ENCODE measurements at places on chromosomes 1 and 21.

- DNase-seq = no peak
These were observed 99.7 kb downstream of the RIPK4 start for GRCh38 chr21:41667136-41667535.

DNA sequence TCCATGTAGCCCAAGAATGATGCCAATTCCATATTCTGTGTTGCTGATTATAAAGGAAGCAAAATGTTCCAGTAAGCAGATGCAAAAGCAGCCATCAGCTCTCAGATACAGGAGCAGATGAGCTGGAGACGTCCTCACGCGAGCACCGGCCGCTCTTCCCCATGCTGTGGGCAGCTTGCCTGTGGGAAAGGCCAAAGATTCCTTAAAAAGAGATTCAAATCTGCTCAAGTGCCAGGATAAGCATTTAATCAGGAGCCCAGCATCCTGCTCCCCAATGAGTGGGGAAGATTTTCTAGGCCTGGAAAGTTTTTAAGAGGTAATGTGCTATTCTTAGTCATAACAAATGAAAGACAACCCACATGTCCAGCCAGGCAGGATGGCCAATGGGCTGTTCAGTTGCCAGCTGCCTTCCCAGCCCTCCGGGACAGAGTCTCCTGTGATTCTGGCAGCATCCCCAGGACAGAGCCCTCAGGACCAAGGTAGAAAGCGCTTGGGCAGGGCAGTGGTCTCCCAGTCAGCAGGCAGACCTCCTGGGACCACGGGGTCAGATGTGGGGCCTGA lies 108.2 kb upstream of the TMPRSS2 start:
- no peak for DNase-seq

DNA sequence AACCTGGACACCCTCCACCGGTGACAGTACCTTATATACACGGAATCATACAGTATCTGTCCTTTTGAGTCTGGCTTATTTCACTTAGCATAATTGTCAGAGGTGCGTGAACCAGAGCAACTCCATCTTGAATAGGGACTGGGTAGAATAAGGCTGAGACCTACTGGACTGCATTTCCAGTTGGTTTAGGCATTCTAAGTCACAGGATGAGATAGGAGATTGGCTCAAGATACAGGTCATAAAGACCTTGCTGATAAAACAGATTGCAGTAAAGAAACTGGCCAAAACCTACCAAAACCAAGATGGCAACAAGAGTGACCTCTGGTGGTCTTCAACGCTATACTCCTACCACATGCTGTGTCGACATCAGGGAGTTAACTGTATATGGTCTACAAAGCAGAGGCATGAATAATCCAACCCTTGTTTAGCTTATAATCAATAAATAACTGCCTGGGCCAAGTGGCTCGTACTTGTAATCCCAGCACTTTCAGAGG lies 1.4 kb upstream of the FDPS start:
- DNase-seq = no peak

DNA sequence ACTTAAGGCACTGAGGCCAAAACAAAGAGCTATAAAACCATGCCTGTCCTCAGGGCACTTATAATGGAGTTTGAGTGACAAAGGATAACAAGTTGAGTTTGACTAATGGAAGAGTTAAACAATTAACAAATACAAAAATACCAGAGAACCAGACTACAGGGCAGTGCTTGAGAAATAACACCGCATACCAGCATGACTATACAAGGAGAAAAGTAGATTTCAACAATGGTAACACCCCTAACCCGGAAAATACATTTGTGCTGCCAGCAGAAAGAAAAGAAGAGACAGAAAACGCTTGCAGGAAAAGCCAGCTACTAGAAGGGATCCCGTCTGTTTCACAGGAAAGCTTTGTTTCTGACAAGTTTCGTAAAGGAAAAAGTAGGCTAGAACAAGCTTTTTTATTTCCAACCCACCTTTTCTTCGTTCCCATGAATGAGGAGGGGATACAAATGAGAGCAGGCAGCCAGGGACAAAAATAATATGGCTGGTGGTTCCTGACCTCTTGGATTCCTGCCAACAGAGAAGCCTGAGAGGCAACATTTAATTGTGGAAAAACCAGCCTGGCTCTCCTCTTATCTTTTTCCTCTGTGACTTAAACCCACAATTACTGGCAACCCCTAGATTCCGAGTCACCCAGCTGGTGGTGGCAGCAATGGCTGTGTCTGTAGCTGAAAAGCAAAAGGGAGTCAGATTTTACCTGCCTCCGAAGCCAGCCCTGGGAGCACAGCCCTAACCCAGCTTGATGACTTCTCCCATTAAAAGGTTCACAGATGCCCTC lies 56.5 kb downstream of the WLS start:
- peak; percentile 68 for DNase-seq

DNA sequence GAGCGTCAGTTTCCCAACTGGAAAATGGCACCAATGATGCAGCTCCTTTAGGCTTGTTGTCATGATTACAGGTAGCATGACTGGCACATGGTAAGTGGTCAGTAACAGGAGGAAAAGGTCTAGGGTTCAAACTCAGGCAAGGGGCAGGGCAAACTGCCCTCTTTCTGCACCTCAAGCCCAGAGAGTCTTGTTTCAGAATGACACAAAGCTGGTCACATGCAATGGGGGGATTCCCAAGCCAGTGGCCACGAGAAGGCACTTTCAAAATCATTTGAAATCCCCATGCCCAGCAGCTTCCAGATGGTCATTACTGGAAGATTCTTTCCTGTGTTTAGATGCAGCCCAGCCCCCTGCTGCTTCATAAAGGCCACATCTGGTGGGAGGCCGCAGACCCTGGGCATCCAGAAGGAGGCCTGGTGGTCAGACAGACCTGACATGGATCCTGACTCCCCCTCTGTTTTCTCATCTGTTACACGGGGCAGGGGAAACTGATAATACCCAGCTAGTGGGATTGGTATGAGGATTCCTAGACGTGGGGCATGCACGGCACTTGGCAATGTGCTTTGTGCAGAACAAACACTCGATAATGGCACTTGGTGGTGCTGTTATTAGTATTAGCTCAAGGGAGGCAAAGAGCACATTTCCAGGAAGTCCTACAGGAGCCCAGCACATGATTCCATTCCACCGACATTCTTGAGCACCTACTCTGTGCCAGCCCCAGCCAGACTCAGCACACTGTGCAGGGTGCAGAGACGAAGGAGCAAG lies 6.9 kb upstream of the PLA2G2D start:
- DNase-seq = no peak

- no peak for DNase-seq
These were observed 72.7 kb downstream of the GALNT2 start for GRCh38 chr1:230139741-230140140.

GRCh38 chr1:36871146-36871971 lies 163.0 kb downstream of the GRIK3 start:
- no peak for DNase-seq

DNA sequence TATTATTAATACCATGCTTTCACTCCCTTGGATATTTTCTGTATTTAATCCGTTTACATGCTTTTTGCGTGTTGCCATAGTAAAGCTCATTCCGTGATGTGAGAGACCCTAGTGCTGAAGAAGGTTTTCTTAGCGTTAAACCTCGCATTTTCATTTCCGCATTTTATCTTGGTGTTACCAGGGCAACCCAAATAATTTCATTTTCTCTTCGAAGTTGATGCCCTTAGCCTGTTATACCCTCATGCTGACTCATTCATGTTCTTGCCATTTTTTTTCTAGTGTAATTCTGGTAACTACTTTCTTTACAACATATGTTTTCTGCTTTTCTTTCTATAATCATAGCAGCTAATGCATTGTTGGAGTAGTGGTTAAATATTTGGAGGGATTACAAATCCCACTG lies 37.2 kb downstream of the LRRC8C start:
- peak; percentile 3 for DNase-seq

DNA sequence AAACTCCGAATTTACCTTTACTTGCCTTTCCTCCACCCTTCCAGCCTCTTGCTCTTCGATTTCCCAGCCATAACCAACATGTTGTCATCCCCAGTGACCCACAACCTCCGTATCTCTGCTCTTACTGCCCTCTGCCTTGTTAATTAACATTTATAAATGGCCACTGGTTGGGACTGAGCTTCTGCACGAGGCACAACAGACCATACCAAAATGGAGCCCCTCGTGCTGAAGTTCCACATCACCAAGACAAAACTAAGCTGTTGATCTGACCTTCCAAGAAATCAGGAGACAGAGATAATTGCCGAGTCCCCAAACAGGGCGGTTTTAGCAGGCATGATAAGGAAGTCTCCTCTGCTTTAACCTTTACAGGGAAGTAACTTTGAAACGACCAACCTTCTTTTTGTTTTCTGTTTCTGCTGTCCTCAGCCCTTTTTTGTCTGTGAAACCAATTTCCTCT lies 71.9 kb downstream of the NMNAT2 start:
- no peak for DNase-seq

- DNase-seq = no peak
These were observed 5.5 kb downstream of the DYNLT5 start for GRCh38 chr1:66757722-66758240.

DNA sequence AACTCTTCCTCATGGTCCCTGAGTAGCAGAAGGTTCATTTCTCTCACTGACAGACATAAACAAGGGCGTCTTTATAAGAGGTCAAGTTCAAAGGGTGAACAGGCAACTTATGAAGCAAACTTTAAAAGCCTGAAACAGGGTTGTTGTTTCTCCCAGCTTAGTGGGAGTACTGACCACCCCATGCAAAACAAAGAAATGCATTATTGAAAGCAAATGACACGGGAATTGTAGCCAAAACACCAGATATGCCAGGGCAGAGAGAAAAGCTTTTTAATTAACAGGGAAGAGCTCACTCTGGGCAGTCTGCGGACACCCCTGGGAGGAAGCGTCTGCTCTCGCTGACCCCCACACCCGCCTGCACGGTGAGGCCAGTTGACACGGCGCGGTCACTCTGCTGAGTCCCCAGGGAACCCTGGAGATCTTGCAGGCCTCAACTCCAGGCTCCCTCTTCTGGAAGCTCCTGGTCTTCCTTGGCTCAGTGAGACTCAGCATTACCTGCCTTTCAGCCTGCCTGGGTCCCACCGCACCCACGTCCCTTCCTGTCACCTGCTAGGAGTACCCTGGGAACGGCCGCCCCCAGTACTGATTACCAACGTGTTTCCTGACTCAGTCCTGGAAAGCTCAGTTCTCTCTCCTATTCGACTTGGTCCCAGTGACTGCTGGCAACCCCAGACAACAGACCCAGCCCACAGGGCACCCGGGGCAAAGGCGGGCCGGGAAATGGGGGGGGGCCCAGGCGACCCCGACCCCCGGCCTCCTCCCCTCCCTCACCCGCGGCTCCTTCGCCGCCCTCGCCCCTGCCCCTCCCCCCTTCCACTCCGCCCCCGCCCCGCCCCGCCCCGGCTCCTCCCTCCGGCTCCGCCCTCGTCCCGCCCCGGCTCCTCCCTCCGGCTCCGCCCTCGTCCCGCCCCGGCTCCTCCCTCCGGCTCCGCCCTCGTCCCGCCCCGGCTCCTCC lies 972 bp downstream of the CFAP410 start:
- DNase-seq = peak; percentile 75

DNA sequence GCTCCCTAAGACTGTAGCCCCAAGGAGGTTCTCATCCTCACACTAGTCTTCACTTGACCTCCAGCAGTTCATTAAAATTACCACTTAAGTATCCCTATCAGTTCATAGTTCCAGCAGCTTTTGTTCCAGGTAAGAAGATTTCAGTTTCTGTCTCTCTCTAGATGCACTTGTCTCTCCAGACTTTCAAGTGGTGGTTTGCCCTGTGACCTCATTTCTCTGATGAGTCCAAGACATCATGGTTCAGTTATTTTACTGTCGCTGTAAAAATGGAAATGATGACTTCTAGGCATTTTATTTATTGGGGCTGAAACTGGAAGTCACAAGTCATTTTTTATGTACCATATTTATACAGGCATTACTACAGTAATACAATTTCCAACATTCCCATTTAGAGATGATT lies 17.9 kb upstream of the RGS18 start:
- DNase-seq = no peak

- no peak for DNase-seq
These were observed 608.7 kb upstream of the PLXNA2 start for GRCh38 chr1:208852911-208853310.

DNA sequence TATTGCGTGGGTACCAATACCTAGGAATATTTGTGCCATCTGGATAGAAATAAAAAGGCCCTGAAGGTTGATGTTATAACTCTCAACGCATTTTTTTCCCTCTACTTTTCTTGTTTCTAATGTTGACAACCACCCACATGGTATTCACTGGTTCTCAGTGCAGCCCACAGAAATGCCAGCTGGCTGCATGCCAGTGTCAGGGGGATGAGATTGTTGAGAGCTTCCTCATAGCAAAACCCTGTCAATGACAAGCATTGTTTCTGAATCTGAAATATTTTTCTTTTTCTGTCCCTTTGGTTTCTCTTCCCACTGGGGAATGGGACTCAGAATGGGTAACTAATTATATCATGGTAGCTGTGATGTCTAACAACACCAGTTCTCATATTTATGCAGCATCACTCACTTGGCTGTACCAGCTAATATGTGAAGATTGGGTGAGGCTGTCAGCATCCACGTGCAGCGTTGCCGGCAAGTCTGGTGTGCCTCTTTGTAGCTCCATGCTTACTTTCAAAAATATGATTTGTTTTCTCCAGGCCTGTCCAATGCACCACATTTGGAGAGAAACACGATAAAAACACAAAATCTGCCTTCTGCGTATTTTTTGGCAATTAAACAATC lies 284.6 kb downstream of the PTBP2 start:
- DNase-seq = no peak

GRCh38 chr1:37137601-37138000 lies 103.3 kb upstream of the GRIK3 start:
- DNase-seq = no peak

DNA sequence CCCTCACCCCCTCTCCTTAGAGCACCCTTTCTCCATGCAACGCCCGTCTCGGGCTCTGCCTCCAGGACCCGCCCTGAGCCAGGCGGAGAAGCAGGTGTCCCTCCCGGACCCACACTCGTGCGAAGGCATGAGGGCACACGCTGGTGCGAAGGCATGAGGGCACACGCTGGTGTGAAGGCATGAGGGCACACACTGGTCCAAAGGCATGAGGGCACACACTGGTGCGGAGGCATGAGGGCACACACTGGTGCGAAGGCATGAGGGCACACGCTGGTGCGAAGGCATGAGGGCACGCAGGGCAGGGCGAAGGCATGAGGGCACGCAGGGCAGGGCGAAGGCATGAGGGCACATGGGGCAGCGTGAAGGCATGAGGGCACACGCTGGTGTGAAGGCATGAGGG lies 5.8 kb upstream of the TMEM52 start:
- no peak for DNase-seq

GRCh38 chr1:167330601-167331293 lies 110.1 kb downstream of the POU2F1 start:
- DNase-seq = no peak

- DNase-seq = peak; percentile 76
These were observed 323.3 kb downstream of the RPS6KC1 start for GRCh38 chr1:213374369-213374768.

DNA sequence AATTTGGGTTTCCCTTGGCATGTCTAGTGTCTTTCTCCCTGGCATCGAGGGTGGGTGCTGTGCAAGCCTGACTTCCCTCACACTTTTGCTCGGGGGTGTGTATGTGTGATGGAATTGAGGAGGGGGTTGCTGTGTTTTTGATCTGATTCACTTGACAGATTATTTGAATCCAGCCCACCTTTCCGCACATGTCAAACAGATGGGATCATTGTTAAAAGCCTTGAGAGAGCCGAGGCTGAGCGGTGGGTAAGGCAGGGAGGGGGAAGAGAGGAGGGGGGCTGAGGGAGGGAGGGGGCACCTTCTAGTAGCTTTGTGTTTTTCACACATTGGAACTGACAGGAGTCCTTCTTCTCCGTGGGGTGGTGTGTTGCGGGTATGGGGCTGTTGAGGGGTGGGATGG lies 90.0 kb downstream of the PAPPA2 start:
- no peak for DNase-seq

GRCh38 chr1:74674278-74675048 lies 871 bp upstream of the ERICH3 start:
- DNase-seq = no peak

GRCh38 chr1:28104866-28105467 lies 16.6 kb upstream of the EYA3 start:
- DNase-seq = peak; percentile 73

Data from small intestine (tissue), 16 donors.